ENCODE measurements at places on chromosomes 3 and 15.
A peak's percentile ranks its signal among the peaks of the same experiment; 100 is the strongest.

DNA sequence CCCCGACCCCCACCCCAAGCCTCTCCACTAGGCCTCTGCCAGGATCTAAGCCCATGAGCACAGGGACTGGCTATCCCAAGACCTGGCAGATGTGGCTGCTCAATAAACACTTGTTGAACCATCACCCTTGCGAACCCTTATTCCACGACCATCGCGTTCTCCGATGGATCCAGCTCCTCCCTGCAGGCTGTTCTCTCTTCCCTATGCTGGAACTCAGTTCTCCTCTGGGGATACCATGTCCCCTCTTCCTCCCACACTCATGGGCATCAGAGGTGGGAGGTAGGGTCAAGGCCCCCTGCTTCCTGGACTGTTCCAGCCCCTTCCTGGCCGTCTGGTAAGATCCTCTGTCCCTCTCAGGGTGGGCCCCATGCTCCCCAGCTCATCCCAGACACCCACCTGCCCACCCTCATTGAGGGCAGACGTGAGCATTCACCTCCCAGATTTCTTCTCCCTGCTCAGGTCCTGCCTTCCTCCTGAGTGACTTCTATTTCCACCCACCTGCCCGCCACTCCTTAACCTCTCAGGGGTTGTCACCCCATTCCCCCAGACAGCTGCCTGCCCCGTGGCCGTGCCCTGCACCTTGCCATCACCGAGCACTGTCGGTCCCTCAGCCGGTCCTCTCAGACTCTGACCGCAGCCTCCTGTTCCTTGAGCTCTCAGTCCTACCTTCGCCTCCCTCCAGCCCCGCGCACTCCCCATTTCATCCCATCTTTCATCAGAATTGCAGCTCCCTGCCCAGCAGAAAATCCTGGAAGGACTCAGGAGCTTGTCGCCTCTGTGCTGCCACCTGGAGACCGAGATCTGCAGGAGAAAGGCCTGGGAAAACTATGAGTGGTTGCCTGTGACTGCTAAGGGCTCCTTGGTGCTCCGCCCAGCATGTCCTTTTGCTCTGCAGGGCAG is 42.0 kb downstream of the PML start:
- ATAC-seq, result no peak

DNA sequence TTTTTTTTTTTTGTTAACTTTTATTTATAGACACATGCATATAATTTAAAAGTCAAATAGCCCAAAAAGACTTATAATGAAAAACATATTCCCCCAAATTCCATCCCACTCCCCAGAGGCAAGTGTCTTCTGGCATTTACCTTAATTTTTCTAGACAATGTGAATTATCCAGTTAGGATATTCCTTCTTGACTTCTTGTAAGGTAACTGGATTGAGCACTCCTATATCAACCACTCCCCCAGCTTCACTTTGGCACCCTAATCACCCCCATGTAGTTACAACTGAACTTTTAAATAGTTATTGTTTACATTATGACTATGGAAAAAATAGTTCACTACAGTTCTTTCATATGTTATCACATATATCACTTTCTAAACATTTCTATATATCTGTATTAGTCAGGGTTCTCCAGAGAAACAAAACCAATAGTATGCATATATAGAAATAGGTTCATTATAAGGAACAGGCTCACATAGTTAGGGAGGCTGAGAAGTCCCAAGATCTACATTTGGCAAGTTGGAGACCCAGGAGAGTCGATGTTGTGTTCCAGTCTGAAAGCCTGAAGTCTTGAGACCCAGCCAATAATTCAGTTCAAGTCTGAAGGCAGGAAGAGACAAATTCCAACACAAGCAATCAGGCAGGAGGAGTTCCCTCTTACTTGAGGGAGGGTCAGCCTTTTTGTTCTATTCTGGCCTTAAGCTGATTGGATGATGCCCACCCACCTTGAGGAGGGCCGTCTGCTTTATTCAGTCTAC is 175.8 kb downstream of the THSD4 start:
- no peak for ATAC-seq

DNA sequence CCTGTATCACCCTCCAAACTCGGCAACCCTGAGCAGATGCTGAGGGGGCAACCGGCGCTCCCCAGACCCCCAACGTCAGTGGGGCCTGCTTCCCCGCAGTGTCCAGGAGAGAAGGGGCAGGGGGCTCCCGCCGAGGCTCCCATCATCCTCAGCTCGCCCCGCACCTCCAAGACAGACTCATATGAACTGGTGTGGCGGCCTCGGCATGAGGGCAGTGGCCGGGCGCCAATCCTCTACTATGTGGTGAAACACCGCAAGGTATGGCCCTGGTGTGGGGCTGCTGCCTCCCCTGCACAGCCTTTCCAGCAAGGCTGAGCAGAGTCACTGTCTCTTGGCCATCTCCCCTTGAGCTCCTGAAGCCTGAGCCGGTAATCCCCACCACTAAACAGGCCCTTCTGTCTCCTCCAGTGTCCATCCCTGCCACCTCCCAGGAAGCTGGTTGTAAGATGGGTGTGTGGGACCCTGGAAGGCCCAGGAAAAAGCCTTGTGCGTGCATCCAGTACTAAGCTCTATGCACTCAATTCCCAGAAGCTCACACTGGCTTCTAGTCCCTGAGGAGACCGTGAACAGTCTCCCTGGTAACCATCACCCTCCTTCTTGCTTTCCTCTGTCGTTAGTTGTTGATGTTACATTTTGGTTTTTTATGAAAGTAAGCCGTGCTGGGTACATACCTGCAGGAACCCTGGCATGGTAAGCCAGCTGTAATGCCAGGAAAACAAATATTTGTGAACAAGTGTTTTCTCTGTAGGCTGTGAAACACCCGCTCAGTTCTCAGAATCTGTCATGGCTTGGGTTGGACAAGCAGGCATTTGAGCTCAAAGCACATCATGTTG is 63.3 kb downstream of the BOC start:
- no peak for ATAC-seq

- no peak for ATAC-seq
Measured at GRCh38 chr3:105367063-105367405, 325 bp downstream of the ALCAM start.

- no peak for ATAC-seq
Measured at GRCh38 chr3:42872718-42873117, 3.0 kb downstream of the CYP8B1 start.

DNA sequence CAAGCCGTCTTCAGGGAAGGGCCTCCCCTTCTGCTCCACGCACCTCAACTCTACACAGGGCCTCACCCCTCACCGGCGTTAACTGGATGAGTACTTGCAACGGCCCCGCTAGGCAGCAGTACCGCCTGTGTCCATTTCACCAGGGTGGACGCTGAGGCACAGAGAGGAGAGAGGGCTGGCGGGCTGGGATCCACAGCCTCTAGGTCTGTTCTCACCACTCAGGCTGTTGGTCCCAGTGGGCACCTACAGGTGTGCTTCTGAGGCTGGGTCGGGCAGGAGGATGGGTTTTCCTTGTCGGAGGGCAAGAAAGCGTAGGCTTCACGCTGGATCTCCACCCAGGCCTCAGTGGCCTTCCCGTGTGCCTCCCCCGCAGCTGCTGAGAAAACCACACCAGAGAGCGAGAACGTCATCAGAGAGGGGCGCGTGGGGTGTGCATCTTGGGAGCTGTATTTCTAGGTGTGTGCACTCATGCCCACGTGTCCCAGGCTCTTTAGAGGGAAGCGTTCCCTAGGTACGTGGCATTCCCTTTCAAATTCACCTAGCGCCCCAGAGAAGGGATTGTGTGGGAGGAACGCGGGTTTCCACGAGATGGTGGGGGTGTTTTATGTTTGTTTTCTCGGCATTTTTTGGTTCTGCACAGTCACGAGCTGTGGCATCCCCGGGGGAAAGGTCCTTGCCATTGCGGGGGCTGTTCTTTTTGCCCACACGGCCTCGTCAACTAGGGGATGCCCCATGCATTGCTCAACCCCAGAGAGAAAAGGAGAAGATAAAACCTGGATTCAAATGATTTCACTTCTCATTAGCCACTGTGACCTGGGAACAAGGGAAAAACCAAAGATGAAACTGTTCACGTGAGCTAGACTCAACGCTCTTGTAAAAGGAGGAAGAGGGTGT is 67.7 kb downstream of the MGLL start:
- peak; percentile 67 for ATAC-seq

GRCh38 chr15:50057196-50057595 is 61.8 kb downstream of the ATP8B4 start:
- no peak for ATAC-seq

GRCh38 chr3:30664884-30665283 is 58.5 kb downstream of the TGFBR2 start:
- peak; percentile 9 for ATAC-seq

DNA sequence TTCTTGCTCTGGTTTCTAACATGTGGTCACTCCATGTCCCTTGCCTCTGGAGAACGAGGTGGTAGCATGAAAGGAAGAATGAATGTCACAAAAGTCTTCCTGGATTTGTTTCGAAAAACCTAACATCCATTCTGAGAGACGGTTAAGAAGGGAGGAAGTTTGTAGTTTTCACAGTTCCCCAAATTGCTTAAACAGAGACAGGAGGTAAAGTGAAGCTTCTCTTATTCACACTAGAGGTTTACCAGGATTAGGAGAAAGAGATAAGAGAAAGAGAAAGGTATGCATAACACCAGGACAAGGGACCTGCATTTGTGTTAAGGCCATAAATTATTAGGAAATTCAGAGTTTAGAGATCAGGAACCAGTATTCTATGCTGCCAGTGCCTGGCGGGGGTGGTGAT is 228.1 kb downstream of the CPNE4 start:
- no peak for ATAC-seq

DNA sequence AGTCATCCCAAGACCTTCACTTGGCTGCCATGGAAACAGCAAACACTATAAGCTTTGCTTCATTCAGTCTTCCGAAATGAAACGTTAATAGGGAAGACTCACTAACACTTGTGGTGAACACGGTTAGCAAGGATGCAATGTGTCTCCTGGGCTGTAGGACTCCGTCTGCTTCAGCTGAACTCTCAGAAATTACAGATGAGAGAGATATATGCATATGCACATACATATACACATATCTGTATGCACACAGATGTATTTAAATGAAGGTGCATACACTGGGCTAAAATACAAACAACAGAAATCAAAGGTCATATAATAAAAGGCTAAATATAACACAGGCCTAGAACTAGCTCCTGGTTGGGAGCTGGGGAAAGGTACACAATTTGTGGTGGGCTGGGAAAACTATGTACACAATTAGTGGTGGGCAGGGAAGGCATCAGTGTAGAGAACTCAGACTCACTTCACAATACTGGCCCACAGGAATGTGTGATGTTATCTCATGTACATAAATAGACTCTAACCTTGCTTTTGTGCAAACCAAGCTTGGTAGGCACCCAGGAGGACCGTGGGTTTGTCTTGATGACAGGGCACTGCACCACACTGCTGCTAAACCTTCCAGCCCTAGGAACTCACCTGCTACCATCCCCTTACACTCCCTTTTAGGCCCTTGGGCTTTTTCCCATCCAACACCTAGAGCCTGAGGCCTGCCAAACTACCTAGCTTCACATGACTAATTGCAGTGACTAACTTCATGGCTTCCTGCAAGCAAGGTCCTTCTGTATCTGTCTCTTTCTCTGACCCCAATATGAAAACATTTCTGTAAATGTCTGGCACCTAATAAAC is 873.1 kb downstream of the NSUN3 start:
- no peak for ATAC-seq

- ATAC-seq, result no peak
Measured at GRCh38 chr3:182118066-182118465, 406.3 kb downstream of the SOX2 start.

DNA sequence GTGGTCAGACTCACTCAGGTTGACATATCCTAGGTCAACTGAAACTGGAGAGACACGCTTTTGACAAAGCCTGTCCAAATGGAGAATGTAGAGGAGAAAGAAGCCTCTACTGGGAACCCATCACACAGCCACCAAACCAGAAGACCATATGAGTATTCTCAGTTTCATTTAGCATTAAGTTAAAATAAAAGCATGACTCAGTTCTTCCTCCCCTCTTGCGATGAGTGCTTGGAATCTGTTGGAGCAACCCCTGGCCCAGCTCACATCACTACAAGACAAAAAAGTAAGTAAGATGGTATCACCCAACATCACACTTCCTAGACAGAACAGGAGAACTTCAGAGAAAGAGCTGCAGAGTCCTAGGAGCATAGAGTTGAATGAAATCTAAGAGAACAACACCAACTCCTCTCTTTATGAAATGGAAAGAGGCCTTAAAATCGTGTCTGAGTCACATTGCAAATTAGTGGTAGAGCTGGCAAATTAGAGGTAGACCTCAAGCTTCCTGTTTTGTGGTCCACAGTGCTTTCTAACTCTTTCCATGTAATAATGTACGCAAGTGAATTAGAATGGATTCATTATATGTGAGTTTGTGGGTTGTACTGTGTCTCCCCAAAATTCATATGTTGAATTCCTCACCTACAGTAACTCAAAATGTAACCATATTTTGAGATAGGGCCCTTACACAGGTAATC is 51.2 kb downstream of the FGF12 start:
- ATAC-seq, result peak; percentile 82

DNA sequence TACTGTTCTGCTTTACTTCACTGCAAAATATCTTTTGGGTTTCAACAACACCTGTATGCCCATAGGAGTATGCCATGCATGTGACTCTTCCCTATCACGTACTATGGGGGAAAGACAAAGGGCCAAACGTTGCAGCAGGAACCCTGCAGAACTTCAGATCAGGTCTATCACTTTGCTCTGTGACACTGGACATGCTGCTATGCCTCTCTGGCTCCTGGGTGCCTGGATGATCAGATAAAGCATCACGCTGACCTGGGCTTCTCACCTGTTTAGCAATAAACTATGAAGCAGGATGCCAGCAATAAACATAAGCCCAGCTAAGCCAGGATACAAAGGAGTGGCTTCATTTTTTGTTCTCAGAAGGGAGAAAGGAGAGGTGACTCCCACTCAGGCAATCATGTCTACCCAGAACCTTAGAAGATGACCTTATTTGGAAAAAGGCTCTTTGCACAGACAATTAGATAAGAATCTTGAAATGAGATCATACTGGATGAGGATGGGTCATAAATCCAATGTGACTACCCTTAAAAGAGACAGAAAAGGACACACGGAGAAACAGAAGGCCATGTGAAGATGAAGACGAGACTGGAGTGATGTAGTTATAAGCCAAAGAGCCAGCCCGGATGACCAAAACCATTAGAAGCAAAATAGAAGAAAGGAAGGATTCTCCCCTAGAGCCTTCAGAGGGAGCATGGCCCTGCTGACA is 19.3 kb downstream of the POMGNT2 start:
- no peak for ATAC-seq

DNA sequence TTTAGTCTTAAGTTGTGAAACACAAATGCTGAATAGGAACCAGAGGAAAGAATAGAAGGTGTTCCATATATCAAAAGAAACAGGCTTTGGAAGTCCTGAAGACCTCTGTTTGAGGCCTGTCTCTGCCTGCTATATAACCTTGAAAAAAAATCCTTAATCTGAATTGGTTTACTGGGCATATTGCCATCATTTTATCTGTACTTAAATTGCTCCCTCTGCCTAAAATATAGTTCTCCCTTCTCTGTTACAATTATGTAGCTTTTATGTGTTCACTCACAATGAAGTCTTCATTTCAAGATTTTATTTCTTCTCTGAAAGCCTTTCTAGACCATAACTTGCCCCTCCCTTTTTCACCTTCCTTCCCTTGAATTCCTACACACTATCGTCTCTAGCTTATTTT is 21.2 kb downstream of the ARL13B start:
- no peak for ATAC-seq

Data from activated T-helper 17 cell treated with anti-CD3 and anti-CD28 coated beads, Interleukin-2, amount 50 U/mL, for 72 hours (primary cell).